ENCODE measurements at places on chromosomes 7 and 10.

DNA sequence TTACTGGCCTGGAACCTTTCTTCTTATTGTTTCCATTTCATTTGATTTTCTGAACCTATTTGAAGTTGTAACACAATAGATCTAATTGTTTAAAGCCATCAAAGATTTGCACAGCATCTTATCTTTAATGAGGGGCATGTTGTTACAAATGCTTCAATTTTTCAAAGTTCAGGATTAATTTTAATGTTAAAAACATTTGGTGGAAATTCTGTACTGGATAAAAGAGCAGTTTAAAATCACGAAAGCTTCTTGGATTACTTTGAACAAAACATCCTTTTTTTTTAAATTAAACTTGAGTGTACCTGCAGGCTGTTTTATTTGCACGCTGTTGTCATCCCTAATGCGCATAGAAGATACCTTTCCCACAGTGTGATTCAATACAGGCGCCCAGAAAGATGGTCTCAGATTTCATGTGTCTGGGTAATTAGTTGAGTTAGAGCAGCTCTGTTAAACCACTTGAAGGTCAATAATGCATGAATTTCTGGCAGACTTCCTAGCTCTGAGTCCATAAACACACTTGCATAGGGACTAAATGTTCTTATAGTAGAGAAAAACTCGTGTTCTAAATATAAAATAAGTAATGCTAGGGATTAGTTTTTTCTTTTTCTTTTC is 29.3 kb upstream of the DDX50 start:
- H3K27ac ChIP-seq, result peak overlapping the region; percentile 25
- no peaks in the 10 kb centered on the region for H3K36me3 ChIP-seq
- no peak overlapping the region for H3K4me3 ChIP-seq

DNA sequence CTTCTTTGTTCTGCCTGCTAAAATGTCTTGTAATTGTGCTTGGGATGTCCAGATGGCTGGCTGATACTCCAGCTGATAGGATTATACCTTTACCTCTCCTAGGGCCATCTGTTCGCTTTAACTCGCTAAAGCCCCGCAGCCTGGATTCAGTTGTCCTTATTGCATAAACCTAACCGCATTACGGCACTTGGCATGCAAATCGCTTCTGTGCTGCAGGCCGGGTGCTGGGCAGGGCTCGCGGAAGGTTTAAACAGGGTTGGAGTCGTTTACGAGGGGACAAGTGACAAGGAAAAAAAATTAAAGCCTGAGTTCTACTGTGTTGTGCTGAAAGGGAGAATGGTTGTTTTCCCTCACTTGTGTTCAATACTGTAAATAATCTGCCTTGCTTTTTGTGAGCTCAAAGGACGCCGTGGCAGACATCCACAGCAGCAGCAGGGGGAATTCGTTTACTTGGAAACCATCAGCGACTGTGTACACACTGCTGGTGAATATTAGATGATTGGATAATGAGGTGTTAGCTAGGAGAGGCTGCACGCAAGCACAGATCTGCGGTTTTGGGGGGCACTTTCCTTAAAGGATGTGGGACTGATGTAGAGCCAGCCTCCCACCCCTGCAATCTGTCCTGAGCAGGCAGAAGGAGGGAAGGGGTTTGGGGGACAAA is 93.0 kb downstream of the EBF3 start:
- no peak overlapping the region for H3K27ac ChIP-seq
- no peaks in the 10 kb centered on the region for H3K36me3 ChIP-seq
- peak; percentile 10 for DNase-seq
- no peaks in the 10 kb centered on the region for H3K27me3 ChIP-seq
- H3K4me3 ChIP-seq, result no peak overlapping the region

DNA sequence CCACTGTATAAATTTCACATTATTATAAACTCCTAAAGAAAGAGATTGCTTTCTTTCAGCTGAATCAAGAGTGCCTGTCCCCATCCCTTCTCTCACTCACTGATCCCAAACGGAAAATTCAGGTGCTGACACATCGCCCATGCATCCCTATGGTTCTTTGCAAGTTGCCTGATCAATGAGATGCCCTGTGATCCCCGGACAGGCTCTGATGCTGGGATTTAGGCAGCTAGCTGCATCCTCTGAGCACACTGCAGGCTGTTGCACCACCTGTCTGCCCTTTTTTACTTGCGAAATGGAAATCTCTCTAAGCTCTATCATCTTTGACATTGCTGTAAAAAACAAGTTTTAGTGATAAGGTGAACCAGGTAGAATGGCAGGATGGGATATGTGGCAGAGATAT is 456.5 kb downstream of the GATA3 start:
- no peak overlapping the region for H3K27ac ChIP-seq
- H3K27me3 ChIP-seq, result no peaks in the 10 kb centered on the region
- no peaks in the 10 kb centered on the region for H3K4me1 ChIP-seq
- DNase-seq, result no peak
- no peaks in the 10 kb centered on the region for H3K36me3 ChIP-seq

DNA sequence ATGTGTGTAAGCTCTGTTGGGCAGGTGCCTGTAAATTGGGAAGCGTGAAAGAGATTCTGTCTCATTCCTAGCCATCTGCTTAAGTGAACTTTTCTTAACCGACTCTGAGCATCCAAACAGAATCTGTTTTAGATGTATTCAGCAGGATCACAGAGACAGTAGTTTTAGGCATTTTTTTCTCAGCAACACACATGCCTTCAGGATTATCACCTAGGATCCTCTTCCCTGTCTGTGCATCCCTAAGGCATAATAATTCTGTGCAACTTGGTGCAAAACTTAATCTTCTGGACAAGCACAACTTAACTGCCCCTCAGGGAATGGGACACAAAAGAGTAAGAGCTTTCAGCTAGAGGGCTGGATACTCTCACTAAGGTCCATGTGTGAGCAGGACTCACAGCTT is 284.8 kb downstream of the C7orf25 start:
- H3K4me3 ChIP-seq, result no peak overlapping the region
- H3K4me1 ChIP-seq, result no peaks in the 10 kb centered on the region
- DNase-seq, result no peak
- no peak overlapping the region for H3K27ac ChIP-seq
- H3K36me3 ChIP-seq, result no peaks in the 10 kb centered on the region

DNA sequence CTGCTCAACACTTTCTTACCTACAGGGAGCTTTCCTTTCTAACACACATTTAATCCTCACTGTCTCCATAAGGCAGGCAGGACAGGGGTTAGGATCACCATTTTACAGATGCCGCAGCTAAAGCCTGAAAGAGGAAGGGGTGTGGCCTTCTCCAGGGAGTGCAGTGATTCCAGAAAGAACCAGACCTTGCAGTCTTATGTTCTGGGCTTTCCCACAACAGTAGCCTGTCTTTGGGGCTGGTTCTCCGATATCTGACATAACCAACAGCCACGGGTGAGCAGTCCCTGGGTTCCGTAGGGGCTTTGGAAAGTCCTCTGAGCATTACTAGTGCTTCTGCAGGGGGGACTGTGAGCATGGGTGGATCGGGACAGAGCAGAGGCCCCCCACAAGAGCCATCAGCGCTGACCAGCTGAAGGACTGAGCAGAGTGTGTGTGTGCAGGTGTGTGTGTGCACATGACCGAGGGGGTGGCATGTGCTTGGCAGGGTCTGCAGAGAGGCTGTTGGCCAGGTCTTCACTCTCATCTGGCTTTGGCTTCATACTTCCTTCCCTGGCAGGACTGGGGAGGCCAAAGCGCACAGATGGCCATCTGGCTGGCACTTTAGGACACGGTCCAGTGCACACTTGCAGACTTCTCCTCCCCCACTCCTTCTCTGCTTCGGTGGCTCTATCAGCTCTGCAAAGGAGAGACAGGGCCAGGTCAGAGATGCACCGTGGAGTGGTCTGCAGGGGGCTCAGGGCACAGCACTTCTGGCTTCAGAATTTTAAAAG is 400.3 kb downstream of the RPS24 start:
- H3K4me3 ChIP-seq, result no peak overlapping the region
- no peaks in the 10 kb centered on the region for H3K27me3 ChIP-seq
- H3K36me3 ChIP-seq, result no peaks in the 10 kb centered on the region
- H3K4me1 ChIP-seq, result peaks cover 4% of the 10 kb centered on the region
- no peak for DNase-seq

DNA sequence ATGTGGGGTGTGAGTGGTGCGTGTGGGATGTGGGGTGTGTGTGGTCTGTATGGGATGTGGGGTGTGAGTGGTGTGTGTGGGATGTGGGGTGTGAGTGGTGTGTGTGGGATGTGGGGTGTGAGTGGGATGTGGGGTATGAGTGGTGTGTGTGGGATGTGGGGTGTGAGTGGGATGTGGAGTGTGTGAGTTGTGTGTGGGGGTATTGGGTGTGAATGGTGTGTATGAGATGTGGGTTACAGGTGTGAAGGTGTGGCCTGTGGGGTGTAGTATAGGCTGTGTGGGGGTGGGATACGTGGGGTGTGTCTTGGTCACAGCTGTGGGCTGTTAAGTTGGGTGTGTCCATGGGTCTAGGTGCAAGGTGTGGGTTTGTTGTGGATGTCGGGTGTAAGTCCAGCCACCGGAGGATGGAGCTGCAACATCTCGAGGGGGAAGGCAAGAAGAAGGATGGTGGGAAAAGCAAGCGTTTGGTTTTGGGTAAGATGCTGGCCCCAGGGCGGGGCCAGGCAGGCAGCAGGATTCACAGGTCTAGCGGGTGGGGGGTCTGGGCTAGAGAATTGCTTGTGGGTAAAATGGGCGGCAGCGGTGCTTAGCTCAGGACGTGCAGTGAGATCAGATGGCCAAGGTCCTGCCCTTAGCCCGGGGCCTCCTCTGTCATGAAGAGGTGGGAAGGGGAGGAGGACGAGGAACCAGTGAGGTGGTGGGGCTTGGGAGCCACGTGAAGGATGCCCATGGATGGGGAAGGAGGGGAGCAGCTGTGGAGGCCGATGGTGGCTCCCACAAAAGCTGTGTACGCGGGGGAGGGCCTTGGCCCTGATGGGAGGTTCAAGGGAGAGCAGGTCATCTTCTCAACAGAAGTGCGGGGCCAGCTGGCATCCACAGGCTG is 60.1 kb downstream of the CFAP46 start:
- no peak for DNase-seq
- no peaks in the 10 kb centered on the region for H3K4me1 ChIP-seq
- no peak overlapping the region for H3K4me3 ChIP-seq
- no peaks in the 10 kb centered on the region for H3K36me3 ChIP-seq
- no peak overlapping the region for H3K27ac ChIP-seq

GRCh38 chr10:132548106-132548823 is 10.7 kb downstream of the INPP5A start:
- peaks cover 6% of the 10 kb centered on the region for H3K4me1 ChIP-seq
- no peak for DNase-seq
- H3K4me3 ChIP-seq, result no peak overlapping the region
- H3K27ac ChIP-seq, result no peak overlapping the region

DNA sequence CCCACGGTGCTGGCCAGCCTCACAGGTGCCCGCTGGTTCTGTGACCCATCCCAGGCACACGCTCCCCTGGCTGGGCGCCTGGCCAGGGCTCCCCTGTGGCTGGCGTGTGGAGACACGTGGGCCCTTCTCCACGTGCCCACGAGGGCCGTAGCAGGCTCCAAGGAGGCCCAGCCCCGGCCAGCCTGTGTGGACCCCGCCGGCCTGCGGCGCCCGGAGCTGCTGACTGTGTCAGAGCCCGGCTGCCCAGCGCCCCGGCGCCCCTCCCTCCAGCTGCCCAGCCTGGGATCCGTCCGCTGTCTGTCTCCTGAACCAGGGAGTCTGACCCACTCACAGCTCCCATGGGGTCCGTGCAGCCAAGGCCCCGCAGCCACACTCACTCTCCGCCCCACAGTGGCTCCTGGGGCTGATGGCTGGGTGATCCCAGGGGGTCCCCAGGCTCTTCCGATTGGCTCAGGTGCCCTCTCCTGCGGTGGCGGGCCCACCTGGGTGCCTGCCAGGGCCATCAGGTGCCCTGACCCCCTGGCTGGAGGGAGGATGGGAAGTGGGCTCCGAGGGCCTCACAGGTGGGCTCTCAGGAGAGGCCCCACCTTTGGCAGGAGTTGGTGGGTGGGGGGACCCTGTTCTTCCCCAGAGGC is 9.6 kb downstream of the TMEM184A start:
- no peaks in the 10 kb centered on the region for H3K27me3 ChIP-seq
- no peaks in the 10 kb centered on the region for H3K36me3 ChIP-seq
- DNase-seq, result no peak
- no peak overlapping the region for H3K27ac ChIP-seq
- no peak overlapping the region for H3K4me3 ChIP-seq

GRCh38 chr10:123896246-123896927 is 4.8 kb upstream of the CPXM2 start:
- H3K4me1 ChIP-seq, result no peaks in the 10 kb centered on the region
- H3K27ac ChIP-seq, result no peak overlapping the region
- no peak for DNase-seq
- H3K36me3 ChIP-seq, result no peaks in the 10 kb centered on the region
- no peaks in the 10 kb centered on the region for H3K27me3 ChIP-seq

DNA sequence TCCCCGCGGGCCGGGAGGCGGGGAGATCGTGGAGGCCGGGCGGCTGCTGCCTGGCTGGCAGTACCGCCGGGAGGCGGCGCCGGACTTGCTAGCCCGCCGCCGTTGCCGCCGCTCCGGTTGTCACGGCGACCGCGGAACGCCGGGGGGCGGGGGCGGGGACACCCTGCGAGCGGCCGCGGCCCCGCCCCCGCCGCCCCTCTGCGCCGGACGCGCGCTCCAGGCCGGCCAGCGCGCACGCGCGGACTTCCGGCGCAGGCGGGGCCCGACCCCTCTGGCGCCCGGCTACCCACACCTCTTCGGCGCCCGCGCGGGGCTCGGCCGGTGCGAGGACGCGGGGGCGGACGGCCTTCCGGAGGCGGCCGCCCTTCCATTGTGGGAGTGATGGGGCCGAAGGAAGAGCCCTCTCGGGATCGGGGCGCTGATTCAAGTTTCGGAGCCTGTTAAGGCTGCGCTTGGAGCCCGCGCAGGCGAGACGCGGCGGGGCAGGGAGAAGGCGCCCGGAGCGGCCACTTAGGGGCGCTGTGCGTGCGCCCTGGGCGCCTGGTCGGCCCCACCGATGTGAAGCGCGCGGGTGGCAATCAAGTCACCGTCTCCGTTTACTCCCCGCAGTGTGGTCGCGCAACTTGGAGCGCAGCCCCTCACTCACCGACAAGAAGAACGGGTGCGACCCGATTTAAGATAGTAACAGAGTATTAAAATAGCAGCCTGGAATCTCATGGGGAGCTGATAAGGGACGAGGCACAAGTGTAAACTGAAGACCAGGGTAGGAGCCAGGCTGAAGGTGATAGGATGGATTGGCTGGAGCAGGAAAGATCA is 449 bp upstream of the DPY19L1 start:
- no peaks in the 10 kb centered on the region for H3K4me1 ChIP-seq
- H3K27me3 ChIP-seq, result no peaks in the 10 kb centered on the region
- peak; percentile 93 for DNase-seq
- no peaks in the 10 kb centered on the region for H3K36me3 ChIP-seq

GRCh38 chr10:80600256-80600655 is 62.6 kb downstream of the SH2D4B start:
- no peaks in the 10 kb centered on the region for H3K27me3 ChIP-seq
- H3K27ac ChIP-seq, result no peak overlapping the region
- H3K36me3 ChIP-seq, result no peaks in the 10 kb centered on the region
- no peak for DNase-seq

- no peak for DNase-seq
- H3K4me3 ChIP-seq, result no peak overlapping the region
- no peak overlapping the region for H3K27ac ChIP-seq
- H3K27me3 ChIP-seq, result no peaks in the 10 kb centered on the region
- no peaks in the 10 kb centered on the region for H3K36me3 ChIP-seq
Observed at GRCh38 chr10:97597778-97598177, 8.3 kb downstream of the C10orf62 start.

GRCh38 chr10:111766464-111766863 is 417.1 kb downstream of the GPAM start:
- no peaks in the 10 kb centered on the region for H3K4me1 ChIP-seq
- no peak overlapping the region for H3K4me3 ChIP-seq
- no peak overlapping the region for H3K27ac ChIP-seq
- H3K27me3 ChIP-seq, result no peaks in the 10 kb centered on the region
- no peaks in the 10 kb centered on the region for H3K36me3 ChIP-seq

GRCh38 chr7:90671571-90671970 is 75.5 kb downstream of the CDK14 start:
- H3K27ac ChIP-seq, result no peak overlapping the region
- H3K4me1 ChIP-seq, result no peaks in the 10 kb centered on the region
- no peaks in the 10 kb centered on the region for H3K36me3 ChIP-seq
- no peak for DNase-seq
- H3K27me3 ChIP-seq, result no peaks in the 10 kb centered on the region
- H3K4me3 ChIP-seq, result no peak overlapping the region

Measured in prostate gland (tissue), 2 donors.